ENCODE measurements at places on chromosomes 16 and 17. TPM values are rescaled to one million over a fixed set of nuclear protein-coding genes. Genes with fewer than 3 reads are reported as not detected.

Gene GRAP
- total RNA-seq: 85.0 TPM

Gene LITAFD
- total RNA-seq: not detected

Gene DOC2A
- total RNA-seq: 2.5 TPM

Gene EXOC7
- 125 TPM for total RNA-seq

Gene DPEP1
- total RNA-seq: 3,324 TPM

Gene NPTX1
- not detected for total RNA-seq

Gene PRDM7
- total RNA-seq: not detected

Gene KRT27
- not detected for total RNA-seq

Gene FAM20A
- total RNA-seq: 3.5 TPM

Gene HOXB13
- 0.54 TPM for total RNA-seq

Gene KRTAP4-9
- total RNA-seq: not detected

Gene BCO1
- total RNA-seq: 9.1 TPM

Gene TMED6
- 5.1 TPM for total RNA-seq

Gene SDK2
- total RNA-seq: 1.9 TPM

Gene CBX2
- 0.83 TPM for total RNA-seq

Gene FOXJ1
- not detected for total RNA-seq

Gene AURKB
- 10.5 TPM for total RNA-seq

Gene CPD
- 242 TPM for total RNA-seq

All from Peyer's patch (tissue), 4 donors.